ENCODE measurements at places on chromosomes 2 and 18. TPM values are rescaled to one million over a fixed set of nuclear protein-coding genes. Genes with fewer than 3 reads are reported as not detected.

SOS1 gene
- 20.1 TPM for total RNA-seq

FAM161A gene
- 2.5 TPM for total RNA-seq

TTC39C gene
- total RNA-seq = 42.5 TPM

WNT10A gene
- total RNA-seq = 2.5 TPM

KRTCAP3 gene
- total RNA-seq = 3.9 TPM

ARID5A gene
- total RNA-seq = 34.1 TPM

LGALSL gene
- total RNA-seq = 13.0 TPM

ALLC gene
- total RNA-seq = not detected

HOXD11 gene
- 19.4 TPM for total RNA-seq

PLEK gene
- total RNA-seq = 4.4 TPM

FAM124B gene
- total RNA-seq = 1.7 TPM

ARHGEF4 gene
- 116 TPM for total RNA-seq

CCDC141 gene
- 2.0 TPM for total RNA-seq

TGFA gene
- 27.7 TPM for total RNA-seq

DNA sequence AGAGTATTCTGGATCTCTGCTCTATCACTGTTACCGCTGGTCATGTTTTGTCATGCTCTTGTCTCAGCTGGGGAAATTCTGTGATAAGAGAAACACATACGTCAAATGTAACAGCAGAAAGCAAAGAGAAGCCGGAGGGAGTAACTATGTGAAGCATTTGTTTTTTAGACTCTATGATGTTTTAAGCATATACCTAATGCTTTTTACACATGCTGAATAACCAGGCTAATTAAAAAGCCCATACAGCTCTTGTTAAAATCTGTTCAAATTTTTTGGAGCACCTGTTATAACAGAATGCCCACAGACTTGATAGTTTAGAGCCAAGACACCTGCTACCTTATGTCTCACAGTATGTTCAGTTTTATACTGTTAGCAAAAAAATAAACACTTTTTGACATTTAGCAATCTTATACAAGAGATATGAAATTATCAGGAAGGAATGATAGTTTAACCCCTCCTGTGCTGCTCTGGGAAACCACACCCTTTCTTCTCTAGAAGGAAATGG is 92.3 kb upstream of the TANK start:
- no peak for DNase-seq

- DNase-seq = no peak
These were observed 272.3 kb upstream of the PKDCC start for GRCh38 chr2:41775366-41776025.

DNA sequence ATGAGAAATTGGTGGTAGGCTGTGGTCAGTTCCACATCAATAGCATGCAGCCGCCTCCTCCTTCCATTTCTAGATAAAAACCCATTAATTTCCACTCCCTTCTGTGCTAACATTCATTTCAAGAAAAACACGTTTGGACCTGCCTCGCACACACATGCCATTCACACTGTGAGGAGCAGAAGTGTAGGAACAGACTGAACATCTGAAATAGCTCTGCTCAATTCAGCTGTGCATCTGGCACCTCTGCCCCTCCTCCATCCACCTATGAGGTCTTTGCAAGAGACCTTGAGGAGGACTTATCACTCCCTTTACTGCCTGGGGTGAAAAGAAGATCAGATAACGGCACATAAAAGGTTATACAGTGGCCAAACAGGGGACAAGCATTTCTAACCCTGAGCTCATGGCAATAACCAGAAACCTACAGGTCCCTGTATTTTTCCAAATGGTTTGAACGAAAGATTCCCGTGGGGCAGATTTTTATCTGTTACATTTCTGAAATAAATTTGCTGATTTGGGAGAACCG is 30.8 kb upstream of the LRP2 start:
- no peak for DNase-seq

- no peak for DNase-seq
These were observed 112.9 kb downstream of the THADA start for GRCh38 chr2:43482961-43483360.

GRCh38 chr2:60489289-60489688 is 64.2 kb downstream of the BCL11A start:
- no peak for DNase-seq

DNA sequence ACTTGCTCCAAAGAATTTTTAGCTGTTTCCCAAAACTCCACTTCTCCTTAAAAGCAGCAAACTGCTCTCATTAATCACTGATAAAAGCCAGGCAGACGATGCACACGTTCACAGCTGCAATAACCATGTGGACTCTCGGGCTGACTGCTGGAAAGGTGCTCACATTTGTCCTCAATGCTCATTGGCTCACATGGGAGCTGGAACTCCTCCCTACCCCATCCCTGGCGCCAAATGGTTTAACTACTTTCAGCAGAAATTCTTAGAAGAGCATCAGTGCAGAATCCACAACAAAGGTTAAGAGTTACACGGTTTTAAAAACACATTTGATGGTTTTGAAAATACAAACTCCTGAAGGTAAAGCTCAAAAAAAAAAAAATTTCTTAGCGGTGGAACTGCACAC is 117.1 kb downstream of the NOL10 start:
- DNase-seq = no peak

DNA sequence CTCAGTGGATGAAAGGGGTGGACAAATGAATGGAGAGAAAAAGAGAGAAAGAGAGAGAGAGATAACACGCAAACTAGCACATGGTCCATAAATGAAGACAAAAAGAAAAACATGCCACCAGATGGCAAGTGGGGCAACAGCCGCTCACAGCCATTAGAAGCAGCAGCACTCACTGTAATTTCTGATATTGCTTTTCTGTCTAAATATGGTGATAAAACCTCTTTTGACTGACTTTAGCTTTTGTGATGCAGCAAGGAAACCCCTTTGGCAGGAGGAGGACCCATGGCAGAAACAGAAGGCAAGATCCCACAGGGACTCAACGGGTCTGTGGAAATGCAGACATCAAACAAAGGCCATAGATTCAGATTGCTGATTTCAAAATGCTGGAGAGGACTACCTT is 88.0 kb upstream of the CDH20 start:
- DNase-seq = no peak

- no peak for DNase-seq
These were observed 6.1 kb downstream of the GPR17 start for GRCh38 chr2:127651971-127652550.

DNA sequence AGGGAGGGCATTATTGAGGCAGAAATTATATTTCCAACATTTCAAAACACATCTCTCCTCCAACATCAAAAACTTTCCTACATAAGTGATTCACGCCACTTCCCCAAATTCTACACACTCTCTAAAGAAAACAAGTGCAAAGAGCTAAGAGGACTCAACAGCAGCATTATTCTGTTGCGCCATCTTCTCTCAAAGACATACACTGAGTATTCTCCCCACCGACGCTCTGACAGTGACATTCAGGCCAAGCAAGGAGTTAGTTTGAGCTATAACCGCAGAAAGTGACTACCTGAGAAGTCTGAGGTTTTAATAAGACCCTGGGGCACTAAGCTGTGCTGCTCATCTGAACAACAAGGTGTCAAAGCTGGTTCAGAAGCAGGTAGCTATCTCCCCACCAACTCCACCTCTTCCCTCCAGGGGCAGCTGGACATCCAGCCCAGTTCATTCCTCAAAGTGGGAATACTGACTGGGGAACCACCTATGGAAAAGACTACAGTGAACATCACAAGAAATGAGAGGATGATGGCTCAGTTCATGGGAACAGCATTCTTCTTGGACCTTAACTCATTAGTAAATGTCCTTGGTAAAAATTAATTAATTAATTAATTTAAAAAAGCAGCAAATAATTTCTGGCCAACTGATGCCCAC is 309.5 kb upstream of the CCDC68 start:
- no peak for DNase-seq

DNA sequence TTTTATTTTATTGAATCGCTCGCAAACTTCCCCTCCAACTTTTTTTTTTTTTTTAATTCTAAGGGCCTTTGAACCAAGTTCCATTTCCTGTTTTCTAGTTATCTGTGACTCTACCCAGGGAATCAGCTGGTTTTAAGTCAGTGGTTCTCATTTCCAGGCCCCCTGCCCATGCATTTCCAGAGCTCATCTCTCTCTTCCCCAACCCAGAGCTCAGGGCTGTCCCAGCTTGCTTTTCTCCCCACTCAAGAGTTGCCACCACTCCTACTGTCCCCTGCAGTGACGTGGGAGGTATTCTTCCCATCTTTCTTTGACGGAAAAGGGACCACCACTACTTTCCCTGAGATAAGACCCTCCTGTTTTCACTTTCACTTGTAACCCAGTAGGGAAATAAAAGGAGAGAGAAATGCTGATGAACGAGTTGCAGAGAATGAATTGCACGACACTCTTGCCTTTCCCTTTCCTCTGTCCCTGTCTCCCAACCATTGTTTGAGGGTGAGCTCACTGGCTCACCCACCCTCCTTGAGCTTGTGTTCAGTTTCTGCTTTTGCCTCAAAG is 42.1 kb downstream of the TET3 start:
- no peak for DNase-seq

- no peak for DNase-seq
These were observed 1.8 kb downstream of the HNMT start for GRCh38 chr2:137966043-137966442.

DNA sequence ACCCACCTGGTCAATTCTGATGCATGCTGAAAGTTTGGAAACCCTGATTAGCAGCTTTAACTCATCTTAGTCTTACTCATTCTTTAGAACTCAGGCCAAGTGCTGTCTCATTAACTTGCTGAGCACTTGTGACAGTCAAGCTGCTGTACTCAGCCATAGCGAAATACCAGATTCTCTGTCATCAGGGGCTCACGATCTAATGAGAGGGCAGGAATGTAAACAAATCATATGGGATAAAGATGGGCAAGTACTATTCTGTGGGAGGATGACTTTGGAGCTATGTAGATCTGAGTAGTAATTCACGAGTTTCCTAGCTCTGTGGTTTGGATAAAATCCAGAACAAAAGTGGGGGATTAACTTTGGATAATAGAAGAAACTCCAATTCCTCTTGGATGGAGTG is 376.6 kb downstream of the HRH4 start:
- no peak for DNase-seq

- DNase-seq = no peak
These were observed 243.9 kb downstream of the NR4A2 start for GRCh38 chr2:156088587-156088986.

- DNase-seq = no peak
These were observed 12.8 kb downstream of the ANKRD62 start for GRCh38 chr18:12106471-12106870.

- DNase-seq = no peak
These were observed 19.0 kb downstream of the NABP1 start for GRCh38 chr2:191696966-191697365.

GRCh38 chr18:36031407-36031806 is 36.0 kb downstream of the RPRD1A start:
- DNase-seq = no peak

- no peak for DNase-seq
These were observed 9.8 kb downstream of the FEV start for GRCh38 chr2:218975060-218975777.

GRCh38 chr18:46660957-46661749 is 4.1 kb upstream of the LOXHD1 start:
- DNase-seq = no peak

- no peak for DNase-seq
These were observed 273.1 kb downstream of the NAPG start for GRCh38 chr18:10798727-10799550.

DNA sequence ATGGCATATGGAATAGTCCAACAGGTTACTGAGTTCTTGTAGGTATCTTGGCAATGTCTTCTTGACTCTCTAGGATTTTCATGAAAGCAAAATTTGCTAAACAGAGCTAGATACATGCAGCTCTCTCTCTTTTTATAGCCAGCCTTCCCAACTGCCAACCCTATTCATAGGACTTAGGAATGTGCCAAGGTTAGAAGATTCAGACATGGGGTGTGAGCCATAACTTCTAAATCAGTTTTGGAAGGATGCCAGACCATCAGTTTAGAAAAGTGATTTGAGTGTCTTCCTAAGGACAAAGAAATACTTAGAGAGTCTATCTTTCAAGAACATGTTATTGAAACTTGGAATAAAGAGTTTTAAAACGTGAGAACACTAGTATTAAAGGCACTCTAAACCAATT is 619.5 kb upstream of the FANCL start:
- DNase-seq = no peak

DNA sequence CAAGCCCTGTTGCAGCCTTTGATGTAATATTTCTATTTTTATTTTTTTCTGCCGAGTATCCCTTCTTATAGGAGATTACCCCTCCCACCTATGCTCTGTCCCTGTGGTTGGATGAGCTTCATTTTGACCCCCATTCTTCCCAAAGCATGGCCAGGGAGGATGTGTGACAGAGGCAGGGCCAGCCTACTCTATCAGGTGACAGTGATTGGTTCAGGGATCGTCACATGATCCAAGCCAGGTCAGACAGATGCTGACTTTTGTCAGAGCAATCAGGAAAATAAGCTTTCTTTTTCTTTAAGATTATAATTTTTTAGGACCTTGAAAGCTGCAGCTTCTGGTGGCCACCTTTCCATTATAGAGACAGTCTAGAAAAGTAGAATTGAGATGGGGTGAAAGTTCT is 314.3 kb downstream of the NUP35 start:
- no peak for DNase-seq

- DNase-seq = no peak
These were observed 42.4 kb upstream of the PPM1B start for GRCh38 chr2:44126106-44126797.

DNA sequence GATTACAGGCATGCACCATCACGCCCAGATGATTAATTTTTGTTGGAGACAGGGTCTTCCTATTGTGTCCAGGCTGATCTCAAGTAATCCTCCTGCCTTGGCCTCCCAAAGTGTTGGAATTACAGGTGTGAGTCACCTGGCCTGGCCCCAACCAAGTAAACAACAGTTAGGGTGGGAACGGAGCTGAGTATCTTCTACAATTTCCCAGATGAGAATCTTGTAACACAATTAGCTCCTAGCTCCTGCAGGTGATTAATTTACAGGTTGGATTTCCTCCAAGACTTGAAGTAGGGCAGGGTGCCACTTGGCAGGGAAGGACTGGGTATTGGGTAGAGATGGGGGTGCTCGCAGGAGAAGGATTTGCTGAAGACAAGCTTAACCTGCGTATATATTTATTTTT is 17.8 kb downstream of the NLRC4 start:
- no peak for DNase-seq
